ENCODE measurements at places on chromosomes 16 and 17.

DNA sequence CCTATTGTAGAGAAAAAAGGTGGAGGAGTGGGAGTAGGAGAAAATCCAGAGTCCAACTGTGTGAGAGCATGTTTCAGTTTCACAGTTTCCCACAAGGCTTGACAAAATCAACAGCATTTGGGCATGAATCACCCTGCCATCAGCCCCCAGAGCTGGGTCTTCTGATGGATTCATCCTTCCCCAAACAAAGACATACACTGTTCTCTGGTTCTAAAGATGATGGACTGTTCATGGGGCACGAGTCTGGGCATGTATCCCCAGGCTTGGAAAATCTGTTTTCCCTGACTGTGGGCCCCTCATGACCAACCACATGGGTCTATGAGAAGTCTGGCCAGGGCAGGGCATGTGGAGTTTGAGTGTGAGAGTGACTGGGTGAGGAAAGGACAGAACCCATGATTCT is 210.4 kb upstream of the IRX5 start:
- DNase-seq: no peak

- DNase-seq: no peak
These were observed 95.1 kb downstream of the XYLT1 start for GRCh38 chr16:17375461-17376304.

GRCh38 chr16:51419768-51420167 is 268.7 kb upstream of the SALL1 start:
- no peak for DNase-seq

GRCh38 chr16:12688951-12689850 is 114.5 kb downstream of the CPPED1 start:
- no peak for DNase-seq

DNA sequence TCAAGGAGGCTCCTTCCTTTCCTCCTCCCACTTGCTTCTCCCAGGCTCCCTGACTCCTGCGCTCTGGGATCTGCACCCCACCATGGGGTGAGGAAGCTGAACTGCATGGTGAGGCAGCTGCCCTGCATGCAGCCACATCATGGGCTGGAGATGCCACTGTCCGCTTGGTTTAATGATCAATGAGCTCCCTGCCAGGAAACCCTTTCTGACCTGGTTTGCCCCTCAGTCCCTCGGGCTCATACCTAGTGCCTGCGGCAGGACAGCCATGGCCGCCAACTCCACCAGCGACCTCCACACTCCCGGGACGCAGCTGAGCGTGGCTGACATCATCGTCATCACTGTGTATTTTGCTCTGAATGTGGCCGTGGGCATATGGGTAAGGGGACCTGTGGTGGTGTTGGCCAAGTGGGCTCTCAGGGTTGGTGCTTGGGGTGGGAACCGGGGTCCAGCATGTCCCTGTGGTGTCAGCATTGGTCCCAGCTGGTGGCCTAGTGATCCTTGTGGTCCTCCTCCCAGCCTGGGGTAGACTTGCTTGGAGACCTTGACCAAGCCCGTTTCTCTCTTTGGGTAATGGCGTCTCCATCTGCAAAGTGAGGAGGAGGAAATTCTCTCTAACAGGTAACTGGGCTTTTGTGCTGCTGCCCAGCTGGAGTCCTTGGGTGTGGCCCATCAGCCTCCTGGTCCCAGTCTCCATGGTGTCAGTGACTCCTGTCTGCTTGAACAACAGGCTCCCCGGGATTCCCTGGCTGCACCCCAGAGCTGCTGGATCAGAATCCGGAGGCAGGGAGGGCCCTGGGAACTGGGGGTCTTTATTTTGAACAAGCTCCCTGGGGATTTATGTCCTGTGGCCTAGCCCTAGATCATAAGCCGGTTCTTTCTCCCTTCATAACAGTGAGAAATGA is at the start of gene SLC5A10:
SLC5A10 (plus strand) TSS at position 225 of the 902 bp plus-strand sequence; CDS start at position 266, 41 bp downstream.
- DNase-seq: peak; percentile 26

DNA sequence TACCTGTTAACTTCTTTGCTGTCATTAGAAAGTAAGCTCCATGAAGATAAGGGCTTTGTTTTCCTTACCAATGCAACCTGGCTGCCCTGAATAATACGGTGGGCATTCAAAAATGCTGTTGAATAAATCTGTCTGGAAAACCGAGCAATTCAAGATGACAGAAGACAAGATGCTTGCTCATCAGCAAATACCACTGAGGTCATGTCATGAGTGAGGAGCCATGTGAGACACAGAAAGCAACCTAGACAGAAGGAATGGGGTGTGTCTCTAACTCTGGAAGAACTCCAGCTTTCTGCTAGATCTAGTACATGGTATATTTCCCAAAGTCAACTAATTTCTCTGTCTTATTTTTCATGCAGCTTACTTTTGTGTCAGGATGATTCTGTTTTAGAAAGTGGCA is 64.2 kb downstream of the STH start:
- peak; percentile 67 for DNase-seq

DNA sequence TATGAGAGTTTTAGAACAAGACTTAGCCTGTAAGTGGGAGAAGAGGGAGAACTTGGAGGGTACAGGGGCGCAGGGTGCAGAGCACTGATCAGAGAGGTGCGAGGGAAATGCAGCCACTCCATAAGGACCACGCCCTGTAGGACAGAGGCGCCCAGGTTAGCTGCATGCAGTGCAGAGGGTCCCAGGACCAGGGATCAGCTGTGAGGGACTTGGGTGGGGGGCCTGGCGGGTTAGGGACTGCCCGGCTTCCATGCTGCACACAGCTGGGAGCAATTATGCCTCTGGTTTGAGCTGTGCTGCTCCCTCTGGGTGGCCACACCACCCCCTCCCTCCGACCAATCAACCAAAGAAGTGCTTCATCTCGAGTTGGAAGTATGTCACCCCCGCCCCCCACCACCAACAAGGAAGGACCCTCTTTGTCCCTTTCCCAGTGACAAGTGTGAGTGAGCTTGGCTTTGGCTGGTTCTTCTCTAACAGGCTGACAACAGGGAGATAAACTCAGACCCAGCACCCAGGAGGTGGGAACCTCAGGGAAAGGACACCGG is 22.2 kb upstream of the CLEC18A start:
- DNase-seq: no peak

DNA sequence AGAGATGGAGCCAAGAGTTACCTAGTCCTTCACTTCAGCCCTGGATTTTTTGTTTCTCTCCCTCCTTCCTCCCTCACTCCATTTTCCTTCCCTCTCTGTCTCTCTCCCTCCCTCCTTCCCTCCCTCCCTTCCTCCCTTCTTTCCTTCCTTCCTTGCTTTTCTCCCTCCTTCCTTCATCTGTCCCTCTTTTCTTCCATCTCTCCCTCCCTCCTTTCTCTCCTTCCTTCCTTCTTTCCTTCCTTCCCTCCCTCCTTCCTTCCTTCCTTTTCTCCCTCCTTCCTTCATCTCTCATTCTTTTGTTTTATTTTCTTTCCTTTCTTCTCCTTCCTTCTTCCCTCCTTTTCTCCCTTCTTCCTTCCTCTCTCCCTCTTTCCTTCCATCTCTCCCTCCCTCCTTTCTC is 283.5 kb downstream of the MAF start:
- no peak for DNase-seq

DNA sequence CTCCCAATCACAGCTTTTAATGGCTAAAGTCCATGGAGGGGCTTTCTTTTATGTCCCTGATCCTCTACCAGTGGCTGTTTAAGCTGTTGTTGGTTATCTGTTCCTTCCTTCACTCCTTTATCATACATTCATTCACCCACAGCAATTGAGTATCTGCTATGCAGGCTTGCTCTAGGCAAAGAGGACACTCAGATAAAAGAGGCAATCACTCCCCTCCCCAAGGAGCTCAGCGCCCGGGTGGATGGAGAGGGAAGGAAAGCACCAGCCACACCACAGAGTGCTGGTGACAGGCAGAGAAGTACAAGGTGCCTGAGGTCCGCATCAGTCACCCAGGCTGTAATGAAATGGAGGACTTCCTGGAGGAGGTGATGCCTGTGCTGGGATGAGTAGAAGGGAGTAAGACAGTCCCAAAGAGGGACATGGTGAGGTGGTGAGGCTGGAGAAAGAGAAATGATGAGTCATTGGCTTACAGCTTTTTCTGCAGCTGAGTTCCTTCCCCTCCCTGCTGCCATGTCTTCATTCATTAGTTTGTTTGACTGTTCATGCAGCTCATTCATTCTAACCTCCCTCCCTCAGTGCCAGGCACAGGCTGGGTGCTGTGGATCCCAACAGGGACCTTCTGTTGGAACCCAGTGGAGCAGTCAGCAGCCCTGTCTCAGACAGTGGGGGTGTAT is 12.8 kb upstream of the NGFR start:
- DNase-seq: no peak

GRCh38 chr17:77601054-77601979 is 357.2 kb upstream of the TNRC6C start:
- no peak for DNase-seq

- DNase-seq: peak; percentile 63
These were observed 23.4 kb downstream of the SLC25A10 start for GRCh38 chr17:81735264-81736102.

- DNase-seq: peak; percentile 11
These were observed 27.2 kb downstream of the LLGL2 start for GRCh38 chr17:75552425-75553294.

- DNase-seq: no peak
These were observed 7.4 kb downstream of the TMC6 start for GRCh38 chr17:78120971-78121800.

- DNase-seq: no peak
These were observed 26.8 kb upstream of the PIK3R6 start for GRCh38 chr17:8894202-8894671.

DNA sequence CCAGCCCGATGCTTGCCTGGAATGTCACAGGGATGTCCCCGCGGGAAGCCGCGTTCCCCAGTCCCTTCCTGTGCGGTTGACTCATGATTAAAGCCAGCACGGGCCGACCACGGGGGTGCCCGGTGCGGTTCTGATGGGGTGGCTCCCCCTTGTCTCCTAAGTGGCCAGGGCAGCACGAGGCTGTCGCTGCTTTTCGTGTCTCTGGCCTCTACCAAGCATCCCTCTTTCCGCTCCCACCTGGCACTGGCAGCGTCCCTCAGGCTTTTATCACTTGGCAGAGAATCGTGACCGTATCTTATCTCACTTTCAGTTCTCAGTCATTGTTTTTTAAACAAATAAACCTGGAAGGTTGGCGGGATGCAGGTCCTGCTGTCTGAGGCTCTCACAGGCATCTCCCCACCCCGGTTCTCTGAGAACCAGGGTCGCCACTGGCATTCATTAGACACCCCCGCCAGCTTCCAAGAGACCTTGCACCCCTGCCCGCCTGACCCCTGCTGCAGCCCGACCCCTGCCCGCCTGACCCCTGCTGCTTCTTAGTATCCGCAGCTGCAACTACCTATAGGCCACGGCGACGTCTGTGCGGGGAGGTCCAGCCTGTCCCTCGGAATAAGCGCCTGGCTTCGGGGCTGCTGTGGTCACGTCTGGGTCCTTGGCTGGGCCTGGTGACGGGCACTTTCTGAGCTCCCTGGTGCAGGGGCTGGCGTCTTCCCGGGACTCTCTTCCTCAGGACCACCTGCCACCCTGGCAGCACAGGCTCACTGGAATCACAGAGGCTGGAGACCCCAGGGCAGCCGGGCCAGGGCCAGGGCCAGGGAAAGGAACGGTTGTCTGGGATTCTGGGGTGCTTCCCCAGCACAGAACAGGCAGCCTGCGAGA is 7.5 kb downstream of the C1QTNF8 start:
- DNase-seq: no peak

DNA sequence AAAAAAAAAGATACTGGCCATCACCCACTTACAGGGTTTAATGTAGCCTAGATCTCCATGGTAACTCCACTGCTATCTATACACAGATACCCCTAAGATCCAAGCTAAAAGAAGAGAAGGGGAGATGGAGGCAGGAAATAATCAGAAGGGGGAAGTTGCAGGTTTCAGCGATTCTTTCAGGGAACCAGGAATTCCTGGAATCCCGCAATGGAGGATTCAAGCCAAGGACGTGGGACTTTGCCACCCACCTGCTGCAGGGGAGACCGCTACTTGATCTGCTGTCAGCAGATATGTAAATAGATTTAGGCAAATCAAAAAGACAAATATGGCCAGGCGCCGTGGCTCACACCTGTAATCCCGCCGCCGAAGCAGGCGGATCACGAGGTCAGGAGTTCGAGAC is 121.1 kb downstream of the AIPL1 start:
- DNase-seq: no peak

DNA sequence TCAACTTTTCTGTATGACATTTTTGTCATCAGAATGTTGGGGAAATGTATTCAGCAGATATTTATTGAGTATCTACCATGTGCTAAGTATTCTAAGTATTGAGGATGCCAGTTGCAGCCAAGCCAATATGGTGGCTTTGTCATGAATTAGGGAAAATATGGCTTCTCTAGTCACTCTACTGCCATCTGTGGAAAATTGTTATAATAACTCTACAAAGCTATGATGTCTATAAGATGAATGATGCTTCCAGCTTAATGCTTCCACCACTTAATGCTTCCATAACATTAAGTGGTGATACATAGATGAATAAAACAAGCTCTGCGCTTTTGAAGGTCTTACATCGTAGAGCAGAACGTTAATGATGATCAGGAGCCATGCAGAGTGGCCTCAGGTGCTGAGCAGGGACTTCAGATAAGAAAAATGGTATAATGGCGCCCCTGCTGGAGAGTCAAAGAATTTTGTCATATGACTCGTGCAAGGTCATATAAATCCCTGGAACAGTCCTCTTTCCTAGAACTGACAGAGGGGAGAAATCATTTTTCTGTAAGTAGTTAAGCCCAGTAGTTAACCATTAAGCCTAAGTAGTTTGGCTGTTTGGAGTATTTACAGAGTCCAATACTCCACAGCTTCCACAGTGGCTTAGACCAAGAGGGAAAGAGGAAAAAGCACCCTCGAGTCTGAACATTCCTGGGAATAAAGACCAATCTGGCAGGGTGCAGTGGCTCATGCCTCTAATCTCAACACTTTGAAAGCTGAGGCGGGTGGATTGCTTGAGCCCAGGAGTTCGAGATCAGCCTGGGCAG is 2.7 kb upstream of the TMIGD1 start:
- peak; percentile 78 for DNase-seq

DNA sequence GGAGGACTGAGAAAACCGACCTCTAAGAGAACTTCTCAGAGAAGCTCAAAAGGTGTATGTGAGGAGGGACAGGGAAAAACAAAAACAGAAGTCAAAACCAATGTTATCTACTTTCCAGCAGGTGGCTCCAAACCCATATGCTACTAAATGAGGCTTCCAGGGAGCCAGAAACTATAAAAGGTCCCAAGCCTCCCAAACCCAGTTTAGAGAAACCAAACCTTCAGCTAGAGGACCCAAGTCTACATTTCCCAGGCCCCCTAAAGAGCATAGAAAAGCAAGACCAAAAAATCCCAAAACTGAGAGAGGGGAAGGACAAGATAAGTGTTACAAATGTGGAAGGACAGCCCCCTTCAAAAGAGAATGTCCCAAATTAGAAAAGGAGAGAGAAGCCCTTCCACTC is 3.7 kb downstream of the HPR start:
- peak; percentile 18 for DNase-seq

DNA sequence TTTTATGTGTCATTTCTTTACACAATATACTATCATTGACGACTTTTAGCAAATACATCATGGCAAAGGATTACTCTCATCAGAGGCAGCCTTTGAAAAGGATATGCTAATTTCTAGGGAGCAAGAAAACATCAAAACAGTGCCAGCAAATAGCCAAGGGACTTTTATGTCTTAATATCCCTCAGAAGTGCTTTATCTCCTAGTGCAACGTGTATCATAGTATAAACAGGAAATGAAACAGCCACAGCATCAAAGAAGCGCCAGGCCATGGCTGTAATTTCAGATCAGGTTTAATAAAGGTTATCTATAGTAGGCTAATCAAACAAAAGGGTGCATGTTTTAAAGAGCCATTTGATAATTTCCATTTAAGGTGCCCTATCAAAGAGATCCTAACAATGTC is 159.9 kb downstream of the AXIN2 start:
- DNase-seq: no peak

GRCh38 chr16:11395008-11395948 is 50.0 kb downstream of the RMI2 start:
- no peak for DNase-seq

- no peak for DNase-seq
These were observed 5.3 kb upstream of the NEUROD2 start for GRCh38 chr17:39612935-39613464.
